ENCODE measurements at places on chromosomes 6 and 20. TPM values are rescaled to one million over a fixed set of nuclear protein-coding genes. Genes with fewer than 3 reads are reported as not detected.

DNA sequence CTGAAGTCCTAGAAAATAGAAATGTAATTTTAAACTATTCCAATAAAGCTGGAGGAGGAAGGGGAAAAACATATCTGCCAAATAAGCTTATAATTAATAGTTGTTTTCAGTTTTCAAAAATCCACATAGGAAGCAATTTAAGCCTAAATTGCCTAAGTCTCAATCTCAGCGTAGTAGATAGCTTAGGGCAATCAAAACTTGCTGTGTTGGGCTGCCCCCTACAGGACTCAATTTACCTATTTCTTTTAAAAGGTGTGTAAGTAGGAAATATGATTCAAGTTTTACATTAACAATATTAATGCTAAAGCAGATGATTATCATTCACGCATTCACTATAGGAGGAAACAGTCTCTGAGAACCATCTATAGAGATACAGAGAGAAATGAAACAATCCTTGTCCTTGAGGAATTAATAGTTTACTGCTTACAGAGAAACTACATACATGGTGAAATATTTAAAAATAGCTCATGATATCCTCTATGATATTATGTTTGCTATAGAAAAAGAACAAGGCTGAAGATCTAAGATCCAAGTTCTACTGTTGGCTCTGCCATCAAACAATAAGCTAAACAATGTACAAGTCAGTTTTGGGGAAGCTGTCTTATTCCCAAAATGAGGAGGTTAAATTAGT is 102.1 kb downstream of the ATG5 start:
- DNase-seq = peak; percentile 81

GRCh38 chr6:136253734-136254133 is 3.6 kb upstream of the MTFR2 start:
- DNase-seq = no peak

GRCh38 chr6:1617466-1618310 is 8.0 kb downstream of the FOXC1 start:
- no peak for DNase-seq

- no peak for DNase-seq
Measured at GRCh38 chr20:34562641-34563040, 4.1 kb downstream of the MAP1LC3A start.

DNA sequence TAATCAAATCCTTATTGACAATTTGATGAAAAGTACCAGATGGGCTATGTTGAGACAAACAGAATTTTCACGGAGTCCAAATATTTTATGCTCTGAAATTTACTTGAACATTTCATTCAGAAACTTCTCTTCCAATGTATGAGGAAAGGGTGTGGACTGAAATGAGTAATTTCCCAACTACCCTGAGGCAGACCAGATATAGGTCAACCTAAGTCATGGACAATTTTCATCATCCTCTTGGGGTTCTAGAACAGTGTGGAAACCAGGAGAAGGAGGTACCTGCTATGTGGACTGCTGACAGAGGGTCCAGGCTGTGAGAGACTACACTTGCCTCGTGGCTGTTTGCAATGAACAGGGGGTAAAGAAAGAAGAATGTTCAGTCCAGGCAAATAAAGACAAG is 323.0 kb downstream of the ESR1 start:
- no peak for DNase-seq

GRCh38 chr6:137737836-137738596 is 129.0 kb upstream of the TNFAIP3 start:
- peak; percentile 40 for DNase-seq

GRCh38 chr20:51497542-51498467 is 44.7 kb downstream of the NFATC2 start:
- DNase-seq = no peak

- DNase-seq = no peak
Measured at GRCh38 chr6:90101403-90101802, 195.2 kb downstream of the BACH2 start.

- DNase-seq = peak; percentile 66
Measured at GRCh38 chr6:170553534-170554012, 466 bp upstream of the PSMB1 start.

- DNase-seq = peak; percentile 44
Measured at GRCh38 chr20:33391722-33392415, 9.4 kb downstream of the CDK5RAP1 start.

CRISP3 gene
- total RNA-seq = not detected

HLA-DRB1 gene
- 60.6 TPM for total RNA-seq

LRRC73 gene
- total RNA-seq = not detected

SLC12A5 gene
- not detected for total RNA-seq

Data from hepatocyte (in vitro differentiated cells).